ENCODE measurements at places on chromosomes 5 and 9.

DNA sequence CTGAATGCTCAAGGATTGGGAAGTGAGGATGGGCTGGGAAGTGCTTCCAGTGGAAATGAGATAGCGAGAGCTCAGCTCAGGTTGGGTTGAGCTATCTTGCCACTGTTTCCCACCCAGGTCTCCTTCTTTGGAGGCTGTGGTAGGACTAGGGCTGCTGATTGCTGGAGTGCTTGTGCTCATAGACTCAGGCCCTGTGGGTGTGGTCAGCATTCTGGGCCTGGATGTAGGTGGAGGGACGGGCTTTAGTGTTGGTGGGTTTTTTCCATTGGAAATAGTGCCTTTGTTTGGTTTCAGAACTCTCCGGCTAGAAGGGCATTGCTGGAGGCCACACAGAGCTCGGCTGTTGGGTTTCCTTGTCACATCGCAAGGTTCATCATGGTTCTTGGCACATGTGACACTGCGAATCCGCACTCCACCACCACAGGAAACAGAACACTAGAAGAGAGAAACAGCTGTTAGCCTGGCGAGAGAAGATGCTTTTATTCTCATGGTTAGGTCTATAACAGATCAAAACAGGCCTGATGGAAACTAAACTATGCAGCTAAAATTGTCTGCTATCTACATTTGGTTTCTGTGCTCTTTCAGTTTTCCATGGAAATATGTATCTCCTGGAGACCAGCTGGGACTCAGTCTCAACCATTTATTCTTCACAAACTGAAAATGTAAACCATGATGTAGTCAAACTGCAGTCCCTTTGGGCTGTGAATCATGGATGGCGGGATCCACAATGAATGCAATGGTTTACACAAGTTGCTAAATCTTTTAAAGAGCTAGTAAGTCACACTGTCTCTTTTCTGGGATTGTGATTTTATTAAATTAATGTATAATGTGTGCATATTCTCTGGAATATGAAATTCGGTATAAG is 136.2 kb downstream of the TARS1 start:
- no peak for DNase-seq

DNA sequence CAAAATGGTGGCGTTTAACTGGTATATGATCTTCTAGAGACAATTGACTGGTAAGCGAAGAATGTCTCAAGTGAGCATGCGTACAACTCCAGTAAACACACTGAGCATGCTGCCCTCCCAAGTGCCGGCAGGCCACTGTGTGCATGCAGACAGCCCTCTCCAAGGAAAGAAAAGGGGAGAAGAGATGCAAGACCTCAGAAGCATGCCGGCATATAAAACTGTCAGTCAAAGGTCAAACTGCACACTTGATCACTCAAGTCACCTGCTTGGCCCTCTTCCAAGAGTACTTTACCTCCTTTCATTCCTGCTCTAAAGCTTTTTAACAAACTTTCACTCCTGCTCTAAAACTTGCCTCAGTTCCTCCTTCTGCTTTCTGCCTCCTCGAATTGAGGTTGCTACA is 910.2 kb downstream of the TAF11L14 start:
- DNase-seq, result no peak

DNA sequence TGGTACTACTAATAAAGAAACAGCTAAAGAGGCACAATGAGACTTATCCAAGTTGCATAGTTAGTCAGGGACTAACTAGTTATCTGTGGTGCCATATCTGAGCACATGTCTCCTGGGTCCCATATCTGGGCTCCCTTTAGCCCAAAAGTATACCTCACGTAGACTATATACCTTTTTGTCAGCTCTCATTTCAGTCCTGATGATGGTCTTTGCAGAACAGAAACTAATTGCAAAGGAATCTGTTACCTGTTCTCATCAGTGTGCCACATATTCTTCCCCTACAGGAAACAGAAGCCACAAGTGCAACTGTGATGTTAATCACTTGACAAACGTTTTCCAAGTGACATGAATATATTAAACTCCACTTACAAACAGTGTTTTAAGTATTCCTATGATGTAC is 395.2 kb downstream of the KIAA0825 start:
- no peak for DNase-seq

- no peak for DNase-seq
These were observed 219.8 kb downstream of the ARL15 start for GRCh38 chr5:54090495-54091120.

DNA sequence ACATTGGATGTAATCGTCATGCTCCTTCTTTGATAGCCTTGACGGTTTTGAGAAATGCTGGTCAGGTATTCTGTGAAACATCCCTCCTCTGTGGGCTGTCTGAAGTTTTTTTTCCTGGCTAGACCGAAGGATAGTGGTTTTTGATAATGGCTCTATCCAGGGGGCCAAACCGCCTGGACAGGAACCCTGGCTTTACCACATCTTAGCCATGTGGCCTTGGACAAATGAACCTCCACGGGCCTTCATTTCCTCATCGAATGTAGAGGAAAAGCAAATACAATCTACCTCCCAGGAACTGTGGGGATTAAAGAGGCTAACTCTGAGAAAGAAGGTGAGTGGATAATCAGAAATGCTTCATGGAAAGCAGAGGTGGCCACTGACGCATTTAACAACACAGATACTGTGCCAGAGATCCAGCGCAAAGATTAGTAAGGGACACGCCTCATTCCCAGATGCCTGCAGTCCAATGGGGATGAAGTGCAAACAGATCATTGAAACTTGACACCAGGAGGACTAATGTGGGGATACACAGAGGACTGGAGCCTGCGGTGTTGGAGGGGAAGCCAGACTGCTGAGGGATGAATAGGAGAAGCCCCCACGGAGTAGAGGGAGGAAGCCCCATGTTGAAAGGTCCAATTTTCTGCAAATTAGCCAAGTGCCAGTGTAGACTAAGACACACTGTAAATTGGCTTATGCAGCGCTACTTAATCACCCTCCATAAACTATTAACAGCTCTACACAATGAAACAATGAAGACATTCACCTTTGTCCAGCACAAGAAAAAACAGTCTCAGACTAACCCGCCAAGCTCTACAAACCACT is 41.6 kb downstream of the MYO10 start:
- no peak for DNase-seq

- DNase-seq, result no peak
These were observed 33.7 kb downstream of the DNAH5 start for GRCh38 chr5:13910637-13911288.

- no peak for DNase-seq
These were observed 84.0 kb downstream of the ACER2 start for GRCh38 chr9:19492775-19493173.

GRCh38 chr9:128244837-128245231 is 31.0 kb downstream of the GOLGA2 start:
- DNase-seq, result no peak

DNA sequence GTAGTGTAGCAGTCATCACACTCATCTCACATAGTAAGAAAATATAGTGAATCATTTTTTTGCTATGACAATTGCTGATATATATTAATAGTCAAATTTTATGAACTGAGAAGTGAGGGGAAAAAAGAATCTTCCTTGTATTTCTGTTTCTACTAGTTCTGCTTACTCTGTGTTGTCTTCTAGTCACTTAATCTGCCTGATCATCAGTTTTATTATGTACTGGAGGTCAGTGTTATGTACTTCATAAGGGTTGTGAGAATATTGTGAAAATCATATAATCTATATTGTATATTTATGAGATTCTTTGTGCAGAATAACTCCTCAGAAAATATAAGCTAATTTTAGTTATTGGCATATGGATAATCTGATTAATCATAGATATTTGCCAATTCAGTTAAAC is 546.9 kb upstream of the RIOK2 start:
- no peak for DNase-seq

DNA sequence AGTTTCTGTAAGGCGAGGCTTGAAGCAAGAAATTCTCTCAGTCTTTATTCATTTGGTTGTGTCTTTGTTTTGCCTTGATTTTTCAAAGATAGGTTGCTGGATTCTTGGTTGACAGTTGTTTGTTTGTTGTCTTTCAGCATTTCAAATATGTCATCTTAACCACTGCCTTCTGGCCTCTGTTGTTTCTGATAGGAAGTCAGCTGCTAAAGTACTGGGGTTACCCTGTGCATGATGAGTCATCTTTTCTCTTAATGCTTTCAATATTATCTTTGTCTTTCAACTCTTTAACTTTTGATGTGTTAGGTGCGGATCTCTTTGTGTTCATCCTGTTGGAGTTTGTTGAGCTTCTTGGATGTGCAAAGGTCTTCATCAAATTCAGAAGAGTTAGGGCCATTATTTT is 1571.3 kb downstream of the MAT2B start:
- no peak for DNase-seq

DNA sequence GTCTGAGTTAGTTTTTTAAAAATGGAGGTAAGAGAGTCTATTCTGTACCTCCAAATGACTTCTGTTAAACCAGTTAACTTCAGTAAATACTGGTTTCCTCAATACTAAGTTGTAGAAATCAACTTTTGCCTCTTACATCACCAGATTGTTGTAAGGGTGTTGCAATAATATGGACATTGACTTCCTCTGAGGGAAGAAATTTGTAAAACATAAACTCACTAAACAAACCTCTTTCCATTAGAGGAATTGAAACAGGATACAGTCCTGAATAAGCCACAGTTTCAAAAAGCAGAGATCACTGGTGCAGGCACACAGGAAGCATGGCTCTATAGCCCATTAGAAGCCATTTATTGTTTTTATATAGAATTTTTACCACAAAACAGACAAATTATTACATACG is 32.7 kb upstream of the SLCO6A1 start:
- no peak for DNase-seq

- DNase-seq, result no peak
These were observed 28.5 kb upstream of the CETN3 start for GRCh38 chr5:90438100-90438499.

GRCh38 chr5:134738963-134739661 is 764 bp downstream of the CAMLG start:
- no peak for DNase-seq

- no peak for DNase-seq
These were observed 307.4 kb upstream of the C9orf72 start for GRCh38 chr9:27880635-27881034.

DNA sequence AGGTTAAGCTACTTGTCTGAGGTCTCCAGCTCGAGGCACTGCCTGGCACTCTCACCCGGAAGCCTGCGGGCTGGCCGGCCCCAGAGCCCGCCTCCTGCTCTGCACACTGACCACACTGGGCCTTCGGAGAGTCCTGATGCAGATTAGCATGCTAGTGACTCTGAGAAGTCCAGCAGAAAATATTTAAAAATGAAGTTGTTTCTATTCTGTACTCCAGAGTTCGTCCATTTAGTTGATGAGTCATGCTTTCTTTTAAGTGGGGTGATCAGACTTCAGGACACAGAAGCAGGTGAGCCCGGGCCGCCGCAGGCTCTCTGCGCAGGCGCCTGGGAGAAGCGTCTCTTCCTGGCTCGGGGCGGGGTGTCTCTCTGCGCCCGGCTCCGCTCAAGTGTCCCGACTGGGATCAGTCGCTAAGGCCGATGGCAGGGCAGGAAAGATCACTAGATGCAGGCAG is 32.5 kb downstream of the FAM240B start:
- DNase-seq, result peak; percentile 4

- no peak for DNase-seq
These were observed 61.8 kb downstream of the CTSL start for GRCh38 chr9:87787735-87788134.

- no peak for DNase-seq
These were observed 274.9 kb downstream of the AUH start for GRCh38 chr9:91086657-91087461.

DNA sequence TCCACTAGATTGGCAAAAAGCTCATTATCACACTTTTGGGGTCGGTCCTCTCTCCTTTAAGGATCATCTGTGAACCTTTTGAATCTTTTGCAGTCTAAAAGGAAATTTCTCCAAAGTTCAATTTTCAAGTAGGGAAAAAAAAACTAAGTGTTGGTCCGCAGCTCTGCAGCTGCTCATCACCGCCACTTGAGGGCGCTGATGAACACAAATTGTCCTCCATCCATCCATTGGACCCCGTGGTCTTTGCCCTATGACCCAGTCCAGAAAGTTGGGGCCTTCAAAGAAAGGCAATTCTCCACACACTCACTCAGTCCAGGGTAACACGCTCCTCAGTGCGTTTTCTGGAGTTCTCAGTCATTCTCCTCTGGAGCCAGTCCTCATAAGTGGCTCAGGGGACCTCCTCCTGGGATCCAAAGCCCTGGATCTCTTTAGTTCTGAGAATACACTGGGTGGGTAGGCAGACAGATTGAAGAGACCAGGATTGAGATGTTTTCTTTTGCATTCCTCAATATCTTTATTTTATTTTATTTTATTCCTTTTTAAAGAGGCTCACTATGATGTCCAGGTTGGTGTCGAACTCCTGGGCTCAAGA is 63.6 kb upstream of the SLC28A3 start:
- DNase-seq, result no peak

DNA sequence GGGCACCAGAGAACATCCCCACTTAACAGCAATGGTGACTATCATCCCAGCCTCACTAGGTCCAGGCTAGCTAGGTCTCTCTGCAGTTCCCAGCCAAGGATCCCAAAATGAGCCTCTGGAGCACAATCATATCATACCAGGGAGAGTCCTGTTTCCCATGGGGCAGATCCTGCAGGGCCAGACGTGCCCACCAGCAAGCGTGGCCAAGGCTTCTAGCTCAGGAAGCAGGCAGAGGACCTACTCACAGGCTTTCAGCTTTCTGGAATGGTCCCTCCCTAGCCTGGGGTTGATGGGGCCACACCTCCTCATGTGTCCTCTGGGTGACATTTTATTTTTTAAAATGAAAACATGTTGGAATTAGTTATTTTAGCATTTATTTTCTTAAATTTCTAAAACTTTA is 45.7 kb upstream of the PITX1 start:
- no peak for DNase-seq

GRCh38 chr9:124386201-124386600 is 29.0 kb downstream of the PSMB7 start:
- DNase-seq, result no peak

DNA sequence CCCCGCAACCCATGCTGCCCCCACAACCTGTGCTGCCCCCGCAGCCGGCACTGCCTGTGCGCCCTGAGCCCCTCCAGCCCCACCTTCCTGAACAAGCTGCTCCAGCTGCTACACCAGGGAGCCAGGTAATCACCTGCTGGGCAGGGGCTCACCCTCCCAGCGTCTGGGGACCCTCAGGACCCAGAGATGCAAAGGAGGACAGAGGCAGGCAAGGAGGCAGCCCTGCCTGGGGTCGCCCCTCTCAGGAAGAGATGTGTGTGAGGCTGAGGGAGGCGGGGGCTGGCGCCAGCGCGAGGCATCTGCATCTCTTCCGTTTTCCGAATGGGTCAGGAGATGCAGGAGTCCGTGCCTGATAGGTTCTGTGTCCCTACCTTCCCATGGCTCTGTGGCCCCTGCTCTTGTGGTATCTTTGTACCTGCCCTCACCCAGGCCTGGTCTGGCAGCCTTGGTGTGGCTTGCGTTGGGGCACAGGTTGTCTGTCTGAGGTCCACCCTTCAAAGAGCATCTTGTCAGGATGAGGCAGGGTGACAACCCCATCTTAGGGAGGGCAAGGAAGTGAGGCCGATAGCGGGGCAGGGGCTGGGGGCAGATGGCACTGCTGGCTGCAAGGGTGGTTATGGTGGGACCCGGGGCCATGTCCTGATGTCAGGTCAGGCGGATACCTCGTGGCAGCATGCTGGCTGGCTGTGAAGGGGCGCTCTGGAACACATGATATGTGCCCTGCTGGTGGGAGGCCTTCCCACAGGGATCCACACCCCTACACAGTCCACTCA is 75.7 kb downstream of the WNK2 start:
- DNase-seq, result no peak

Data from T-helper 9 cell (primary cell).